Right renal pelvis (tissue), 4 donors: ENCODE measurements at places on chromosomes 7 and 10. TPM values are rescaled to one million over a fixed set of nuclear protein-coding genes. Genes with fewer than 3 reads are reported as not detected.

GRCh38 chr10:126400641-126401040, 12.4 kb upstream of the ADAM12 start:
- no peak for DNase-seq

GRCh38 chr10:70930263-70931000, 42.1 kb upstream of the PCBD1 start:
- no peak for DNase-seq

- DNase-seq, result no peak
These were observed 14.5 kb downstream of the ADCYAP1R1 start for GRCh38 chr7:31066516-31067130.

- DNase-seq, result no peak
These were observed 873.8 kb downstream of the TYW1 start for GRCh38 chr7:67870396-67870795.

DNA sequence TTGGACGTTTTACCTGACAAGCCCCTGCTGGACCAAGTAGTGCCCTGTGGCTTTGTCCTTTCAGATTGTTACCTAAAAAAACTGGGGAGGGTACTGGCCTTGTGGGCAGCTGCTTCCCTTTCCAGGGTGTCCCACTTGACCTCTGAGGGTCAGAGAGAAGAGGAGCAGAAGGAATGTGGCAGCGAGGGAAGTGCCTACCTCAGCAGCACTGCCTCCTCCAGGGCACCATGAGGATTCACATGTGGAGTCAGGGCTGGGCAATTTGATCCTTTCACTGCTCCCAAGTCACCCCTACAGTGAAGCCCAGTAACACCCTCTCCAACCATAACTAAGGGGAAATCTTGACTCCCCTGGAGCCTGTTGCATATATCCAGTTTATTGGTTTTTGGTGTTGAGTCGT, 64.6 kb downstream of the ITGB1 start:
- DNase-seq, result no peak

GRCh38 chr10:61821693-61822092, 79.8 kb upstream of the ARID5B start:
- no peak for DNase-seq

The EPDR1 gene
- polyA plus RNA-seq, result 21.0 TPM

The SOSTDC1 gene
- 61.2 TPM for polyA plus RNA-seq

DNA sequence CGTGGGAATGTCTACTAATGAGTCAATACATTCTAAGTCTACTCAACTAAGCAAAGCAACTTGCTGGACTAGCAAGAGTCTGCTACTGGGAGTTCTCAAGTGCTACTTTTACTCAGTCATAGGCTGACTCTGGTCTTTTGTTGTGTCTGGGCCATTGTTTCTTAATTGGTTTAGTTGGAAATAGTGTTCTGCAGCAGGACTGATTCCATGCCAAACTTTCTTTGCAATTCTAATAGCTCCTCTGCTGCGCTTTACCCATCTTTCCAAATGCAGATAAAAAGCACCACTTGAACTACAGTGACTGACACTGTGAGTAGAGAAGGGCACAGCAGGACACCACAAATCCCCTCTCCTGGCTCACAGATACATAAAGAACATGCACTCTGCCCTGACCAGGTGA, 125.7 kb downstream of the CD36 start:
- no peak for DNase-seq

The C10orf67 gene
- polyA plus RNA-seq, result 1.7 TPM

The FGL2 gene
- 103 TPM for polyA plus RNA-seq

DNA sequence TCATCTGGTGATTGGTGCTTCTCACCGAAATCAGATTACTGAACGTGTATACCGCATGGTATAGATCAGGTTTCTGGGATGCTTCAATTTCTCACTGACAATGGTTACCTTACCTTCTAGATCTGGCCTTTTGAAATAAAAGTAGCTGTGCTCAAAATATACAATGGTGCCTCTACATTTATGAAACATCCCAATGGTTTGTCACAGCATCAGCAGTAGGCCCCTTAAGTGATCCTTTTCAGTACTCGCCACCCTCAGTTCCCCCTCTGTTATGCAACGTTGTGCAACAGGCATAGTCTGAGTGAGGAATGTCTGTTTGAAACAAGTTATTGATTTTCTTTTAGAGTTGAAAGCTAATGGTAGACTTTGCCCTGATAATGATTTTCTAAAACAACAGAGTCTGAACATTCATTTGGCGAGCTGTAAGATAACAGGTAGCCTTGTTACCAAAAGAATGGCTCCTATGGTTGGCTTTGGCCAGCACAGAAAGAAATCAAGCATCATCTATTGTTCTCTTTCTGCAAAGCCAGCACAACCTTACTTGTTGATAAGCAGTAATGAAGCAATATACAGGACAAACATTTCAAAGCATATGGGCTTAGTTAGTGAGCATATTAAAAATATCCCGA, 693.9 kb downstream of the PARD3 start:
- DNase-seq, result no peak

DNA sequence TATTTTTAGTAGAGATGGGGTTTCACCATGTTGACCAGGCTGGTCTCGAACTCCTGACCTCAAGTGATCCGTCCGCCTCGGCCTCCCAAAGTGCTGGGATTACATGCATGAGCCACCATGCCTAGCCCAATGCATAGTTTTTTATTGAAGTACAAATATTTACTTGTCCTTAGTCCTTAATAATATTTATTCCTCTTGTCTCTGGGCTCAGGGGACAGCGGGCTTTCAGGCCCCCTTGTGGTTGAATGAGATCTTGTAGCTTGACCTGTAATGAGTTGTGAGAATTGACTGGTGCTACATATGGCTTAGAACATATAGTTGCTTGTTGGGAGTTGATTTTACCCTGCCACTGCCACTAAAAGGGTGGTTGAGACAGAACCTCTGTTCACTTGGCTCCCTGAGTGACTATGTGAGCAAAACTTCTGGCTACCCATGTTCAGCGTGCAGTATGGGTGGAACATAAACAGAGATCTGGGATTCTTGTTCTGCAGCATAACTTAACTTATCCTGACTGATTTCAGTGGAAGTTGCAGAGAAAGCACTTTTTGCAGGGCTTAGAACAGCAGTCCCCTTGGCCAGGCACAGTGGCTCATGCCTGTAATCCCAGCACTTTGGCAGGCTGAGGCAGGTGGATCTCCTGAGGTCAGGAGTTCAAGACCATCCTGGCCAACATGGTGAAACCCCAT, 14.9 kb downstream of the CCL26 start:
- no peak for DNase-seq

GRCh38 chr10:129933456-129934092, 30.5 kb downstream of the EBF3 start:
- no peak for DNase-seq

The ENKUR gene
- 4.0 TPM for polyA plus RNA-seq

- no peak for DNase-seq
These were observed 268.0 kb downstream of the ADRA2A start for GRCh38 chr10:111344804-111345203.

The MASTL gene
- polyA plus RNA-seq, result 10.4 TPM

The SUFU gene
- polyA plus RNA-seq, result 32.0 TPM

DNA sequence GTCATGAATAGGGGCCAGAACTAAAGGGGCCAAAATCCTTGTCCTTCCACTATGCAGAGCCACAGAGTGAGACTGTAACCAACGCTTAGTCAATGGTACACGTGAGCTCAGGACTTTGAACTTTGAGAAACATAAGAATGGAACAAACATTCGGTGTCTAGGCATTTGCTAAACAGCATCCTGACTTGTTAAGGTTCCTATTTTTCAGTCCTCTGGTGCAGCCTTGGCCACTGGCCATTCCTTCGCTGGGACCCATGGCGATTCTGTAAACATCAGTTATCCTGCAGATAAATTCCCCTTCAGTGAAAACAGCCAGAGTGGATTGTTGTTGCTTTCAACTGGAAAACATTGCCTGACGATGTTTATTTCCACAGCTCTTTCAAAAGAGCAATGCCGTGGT, 266.8 kb downstream of the SORCS1 start:
- no peak for DNase-seq
